Heart right ventricle (tissue), 16 donors: ENCODE measurements at places on chromosomes 16 and 17. TPM values are rescaled to one million over a fixed set of nuclear protein-coding genes. Genes with fewer than 3 reads are reported as not detected.

Gene TEX14
- polyA plus RNA-seq = 0.07 TPM

Gene ASPSCR1
- 115 TPM for polyA plus RNA-seq

Gene RPL19
- 3,029 TPM for polyA plus RNA-seq

Gene ARL5C
- polyA plus RNA-seq = not detected

GRCh38 chr17:31067691-31068184 is 27.0 kb upstream of the NF1 start:
- DNase-seq = no peak

DNA sequence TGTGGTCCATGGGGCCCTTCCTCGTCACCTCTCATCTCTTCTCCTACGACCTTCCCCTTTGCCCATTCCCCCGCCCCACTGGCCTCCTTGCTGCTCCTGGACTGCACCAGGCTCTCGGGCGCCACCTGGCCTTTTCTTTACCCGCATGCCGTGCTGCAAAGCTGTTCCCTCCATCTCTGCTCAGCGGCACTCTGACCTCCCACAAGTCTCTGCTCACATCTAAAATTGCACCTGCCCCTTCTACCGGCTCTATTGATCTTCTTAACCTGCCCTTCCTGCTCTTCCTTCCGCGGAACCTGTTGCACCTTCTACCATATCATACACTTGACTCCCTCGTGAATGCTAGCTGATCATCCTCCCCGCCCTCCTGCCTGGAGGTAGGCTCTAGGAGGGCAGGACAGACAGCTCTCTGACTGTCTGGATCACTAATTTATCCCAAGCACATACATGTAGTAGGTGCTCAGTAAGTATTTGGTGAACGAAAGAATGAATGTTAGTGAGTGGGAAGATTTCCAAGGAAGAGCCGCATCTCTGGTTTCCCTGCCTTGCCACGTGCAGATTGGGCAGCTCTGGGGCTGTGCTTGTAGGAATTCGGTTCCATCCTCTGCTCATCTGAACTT is 17.3 kb downstream of the DNAH17 start:
- DNase-seq = no peak

DNA sequence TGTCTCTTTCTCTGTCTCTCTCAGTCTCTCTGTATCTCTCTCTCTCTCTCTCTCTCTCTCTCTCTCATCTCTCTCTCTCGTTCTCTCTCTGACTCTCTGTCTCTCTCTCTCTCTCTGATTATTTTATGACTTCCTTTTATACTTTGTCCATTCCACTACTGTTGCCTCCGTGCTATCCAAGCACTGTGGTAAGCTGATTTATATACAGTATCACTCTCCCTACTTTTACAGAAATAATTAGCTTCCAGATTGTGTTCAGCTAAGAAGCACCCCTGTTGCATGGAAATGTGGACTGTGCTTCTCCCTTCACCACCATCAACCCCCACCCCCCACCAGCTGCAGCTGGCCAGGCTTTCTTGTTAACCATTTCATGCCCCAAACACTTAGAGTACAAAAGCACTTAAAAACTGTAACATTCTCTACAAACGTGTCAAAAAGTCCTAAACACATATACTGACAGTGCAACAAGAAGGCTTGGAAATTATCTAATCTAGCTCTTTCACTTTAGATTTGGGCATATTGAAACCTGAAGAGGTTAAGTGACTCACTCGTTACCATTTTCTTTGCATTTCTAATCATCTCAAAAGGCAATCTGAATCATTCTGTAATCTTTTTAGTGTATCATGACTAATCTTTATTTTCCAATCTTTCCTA is 11.6 kb upstream of the TMEM100 start:
- DNase-seq = no peak

DNA sequence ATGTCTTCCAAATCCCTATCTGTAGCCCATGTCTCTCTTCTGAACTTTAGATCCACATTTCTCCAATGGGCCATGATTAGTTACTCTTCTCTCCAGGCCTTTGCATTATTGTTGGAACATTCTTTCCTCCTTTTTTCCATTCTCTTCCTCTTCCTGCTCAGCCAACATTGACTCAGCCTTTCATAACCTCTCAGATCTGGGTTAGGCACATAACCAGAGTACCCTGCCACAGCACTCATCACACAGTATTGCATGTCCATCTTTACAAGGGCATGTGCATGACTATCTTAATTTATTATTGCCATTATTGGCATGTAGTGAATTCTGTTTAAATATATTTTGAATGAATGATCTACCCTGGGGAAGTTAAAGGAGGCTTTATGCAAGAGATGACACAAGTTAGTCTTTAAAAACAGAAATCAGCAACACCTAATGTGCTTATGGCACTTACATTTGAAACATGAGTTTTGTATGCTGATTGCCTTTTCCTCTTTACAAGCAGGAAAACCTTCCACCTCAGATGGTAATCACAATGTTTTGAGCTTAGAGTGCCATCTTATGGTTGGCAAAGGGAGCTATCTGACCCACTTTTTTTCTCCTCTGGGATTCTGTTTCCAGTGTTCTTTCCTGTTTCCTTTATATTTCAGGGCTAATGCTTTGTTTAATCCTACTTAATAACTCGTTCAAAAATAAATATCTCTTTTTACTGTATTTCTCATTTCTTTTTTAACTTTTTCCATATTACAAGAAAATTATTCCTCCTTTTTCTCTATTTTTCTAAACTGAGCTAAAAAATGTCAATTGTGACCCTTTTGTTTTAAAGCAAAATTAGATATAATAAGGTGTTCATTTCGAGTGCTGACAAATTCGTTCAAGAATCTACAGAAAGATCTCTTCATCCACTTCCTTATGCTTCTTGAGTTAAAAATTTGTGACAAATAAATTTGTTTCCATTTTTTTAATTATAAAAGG is 151.0 kb upstream of the RBL2 start:
- DNase-seq = no peak

- no peak for DNase-seq
These were observed 28.4 kb downstream of the HAPSTR1 start for GRCh38 chr16:9119795-9120194.

GRCh38 chr17:29569245-29569950 is 897 bp downstream of the TP53I13 start:
- DNase-seq = no peak
